ENCODE measurements at places on chromosomes 1 and 21.

GRCh38 chr1:188089015-188089414 lies 1260.3 kb downstream of the PLA2G4A start:
- DNase-seq, result no peak

- DNase-seq, result no peak
Observed at GRCh38 chr1:168137515-168137821, 738 bp upstream of the GPR161 start.

DNA sequence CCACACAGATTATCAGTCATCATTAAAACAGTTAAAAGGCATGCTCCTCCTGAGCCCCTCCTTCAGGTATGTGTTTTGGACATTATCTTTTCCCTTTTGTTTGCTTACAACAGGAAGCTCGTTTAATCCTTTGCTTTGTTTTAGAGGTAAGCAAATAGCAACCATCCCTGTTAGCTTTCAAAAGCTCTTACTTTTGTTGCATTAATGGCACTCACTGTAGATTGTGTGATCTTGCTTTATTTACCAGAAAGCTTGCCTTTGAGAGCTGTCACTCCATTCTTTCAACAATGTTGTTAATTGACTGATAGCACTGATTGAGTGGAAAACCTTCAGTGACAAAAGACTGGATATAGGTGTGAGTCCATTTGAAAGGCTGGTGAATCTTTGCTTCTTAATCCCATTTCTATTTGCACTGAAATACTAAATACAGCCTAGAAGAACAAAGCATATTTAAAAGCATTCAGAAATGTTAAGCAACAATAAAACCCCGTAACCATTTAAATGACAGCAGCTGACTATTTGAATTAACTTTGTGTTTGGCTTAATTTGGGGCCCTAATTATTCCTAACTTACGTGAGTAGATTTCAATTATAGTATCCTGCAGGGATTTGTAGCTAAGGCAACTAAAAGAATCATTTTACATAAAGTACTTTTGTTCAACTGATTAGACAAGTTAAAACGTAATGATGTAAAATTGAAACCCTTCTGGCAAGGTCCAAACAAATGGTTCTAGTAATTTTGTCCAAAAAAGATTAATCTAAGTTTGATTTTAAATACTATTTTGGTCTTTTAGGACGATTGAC lies 48.3 kb downstream of the ADGRL2 start:
- no peak for DNase-seq

GRCh38 chr1:15065736-15066135 lies 87.8 kb upstream of the TMEM51 start:
- no peak for DNase-seq

GRCh38 chr1:23875382-23875781 lies 7.3 kb upstream of the FUCA1 start:
- DNase-seq, result no peak

- DNase-seq, result no peak
Observed at GRCh38 chr1:29657816-29658215, 421.5 kb downstream of the PTPRU start.

DNA sequence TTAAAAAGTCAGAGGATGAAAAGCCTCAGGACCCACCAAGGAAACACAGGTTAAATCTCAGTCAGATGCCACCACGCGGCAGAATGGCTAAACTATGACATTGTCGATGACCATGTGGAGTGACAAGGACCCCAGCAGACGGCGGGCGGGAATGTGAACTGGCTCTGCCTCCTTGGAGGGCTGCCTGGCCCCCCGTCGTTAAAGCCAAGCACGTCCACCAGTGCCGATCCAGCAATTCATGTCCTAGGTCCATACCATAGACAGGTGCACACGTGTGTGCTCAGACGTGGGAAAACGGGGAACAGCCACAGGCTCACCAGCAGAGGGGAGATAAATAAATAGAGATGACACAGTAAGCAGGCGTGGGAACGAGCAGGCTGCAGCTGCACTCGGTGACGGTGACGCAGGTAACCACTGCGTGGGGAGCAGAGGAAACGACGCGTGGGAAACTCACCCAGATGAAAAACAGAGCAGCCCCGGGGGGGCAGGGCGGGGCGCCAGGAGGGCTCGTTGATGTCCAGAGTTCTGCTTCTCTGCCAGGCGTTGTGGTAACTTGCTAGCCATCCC lies 28.3 kb upstream of the PCBP3 start:
- no peak for DNase-seq

GRCh38 chr1:239456788-239457187 lies 70.4 kb downstream of the CHRM3 start:
- no peak for DNase-seq

- no peak for DNase-seq
Observed at GRCh38 chr1:160284220-160284781, 632 bp downstream of the PEX19 start.

DNA sequence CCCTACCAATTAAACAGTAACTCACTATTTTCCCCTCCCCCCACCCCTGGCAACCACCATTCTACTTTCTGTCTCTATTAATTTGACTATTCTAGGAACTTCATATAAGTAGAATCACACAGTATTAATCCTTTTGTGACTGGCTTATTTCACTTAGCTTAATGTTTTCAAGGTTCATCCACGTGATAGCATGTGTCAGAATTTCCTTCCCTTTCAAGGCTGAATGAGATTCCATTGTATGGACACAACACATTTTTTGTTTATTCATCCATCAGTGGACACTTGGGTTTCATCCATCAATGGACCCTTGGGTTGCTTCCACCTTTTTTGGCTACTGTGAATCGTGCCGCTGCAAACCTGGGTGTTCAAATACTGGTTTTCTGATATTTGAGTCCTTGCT lies 41.7 kb downstream of the EIF2D start:
- DNase-seq, result no peak

DNA sequence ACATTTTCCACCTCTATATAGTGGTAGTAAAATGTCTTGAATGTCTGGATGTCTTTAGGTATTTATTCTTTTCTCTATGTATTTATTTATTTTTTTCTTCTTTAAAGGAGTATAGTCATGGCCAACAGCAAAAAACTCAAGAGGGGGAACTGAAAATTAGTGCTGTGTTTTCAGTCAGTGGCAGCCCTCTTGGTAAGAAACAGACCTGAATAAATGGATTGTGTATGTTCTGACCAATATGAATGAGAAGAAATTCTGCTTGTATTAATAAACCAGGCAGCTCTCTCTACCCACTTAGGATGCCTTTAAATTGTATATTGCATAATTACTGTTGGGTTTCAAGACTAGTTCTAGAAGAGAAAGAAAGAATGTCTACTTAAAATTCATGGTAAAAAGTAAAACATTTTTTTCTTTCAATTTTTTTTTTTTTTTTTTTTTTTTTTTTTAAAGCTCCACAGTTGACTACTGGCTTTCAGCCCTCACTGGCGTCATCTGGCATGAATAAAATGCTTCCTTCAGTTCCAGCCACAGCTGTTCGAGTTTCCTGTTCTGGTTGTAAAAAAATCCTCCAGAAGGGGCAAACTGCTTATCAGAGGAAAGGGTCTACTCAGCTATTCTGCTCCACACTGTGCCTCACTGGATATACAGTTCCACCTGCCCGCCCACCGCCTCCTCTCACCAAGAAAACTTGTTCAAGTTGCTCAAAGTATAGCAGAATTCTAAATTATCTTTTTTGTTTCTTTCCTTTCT lies 101.6 kb downstream of the ZMYM4 start:
- DNase-seq, result peak; percentile 97

DNA sequence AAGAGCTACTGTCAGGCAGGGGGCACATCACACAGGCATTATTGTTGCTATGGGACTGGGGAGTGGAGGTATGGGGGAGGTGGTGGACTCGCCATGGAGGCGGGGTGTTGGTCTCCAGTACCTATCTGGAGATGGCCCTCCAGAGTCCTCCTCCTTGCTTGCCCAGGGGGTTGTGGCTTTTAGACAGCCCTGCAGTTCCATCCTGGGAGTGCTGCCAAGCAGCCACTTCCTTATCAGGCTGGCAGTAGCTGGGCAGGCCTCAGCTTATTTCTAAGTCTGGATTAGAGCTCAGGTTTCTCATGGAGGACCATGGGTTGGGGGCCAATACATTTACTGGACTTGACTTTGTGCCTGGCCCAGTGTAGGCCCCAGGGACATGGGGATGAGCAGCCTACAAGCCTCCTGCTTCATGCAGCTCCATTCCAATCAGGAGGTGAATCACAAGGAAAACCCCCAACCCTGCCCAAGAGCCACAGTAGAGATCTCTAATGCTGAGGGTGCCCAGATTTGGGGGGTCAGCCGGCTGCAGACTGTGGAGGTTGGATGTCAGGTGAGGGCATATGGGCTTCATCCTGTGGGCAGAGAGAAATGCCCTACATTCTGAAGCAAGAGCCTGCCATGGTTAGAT lies 210.7 kb upstream of the EDN2 start:
- DNase-seq, result no peak

DNA sequence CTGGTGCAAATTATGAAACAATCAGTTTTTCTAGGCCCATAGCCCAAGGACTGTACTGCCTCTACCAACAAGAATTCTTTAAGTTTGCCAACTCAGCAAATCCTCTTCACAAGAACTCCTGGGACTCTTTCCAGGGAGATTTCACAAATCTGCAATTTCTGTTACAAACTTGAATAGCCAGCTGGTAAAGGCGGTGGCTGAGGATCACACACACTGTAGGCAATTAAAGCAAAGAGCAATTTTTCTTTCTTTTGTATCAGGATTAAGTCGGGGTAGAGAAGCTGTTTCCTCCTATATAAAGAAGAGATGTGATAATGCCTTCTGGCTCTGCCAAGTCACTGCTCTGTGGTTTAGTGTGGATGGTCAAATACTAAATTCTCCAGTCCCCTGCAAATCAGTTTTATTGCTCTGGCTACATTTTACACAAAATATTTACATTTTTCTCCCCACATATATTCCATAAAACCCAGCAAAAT lies 1.7 kb downstream of the ALDH9A1 start:
- peak; percentile 90 for DNase-seq

DNA sequence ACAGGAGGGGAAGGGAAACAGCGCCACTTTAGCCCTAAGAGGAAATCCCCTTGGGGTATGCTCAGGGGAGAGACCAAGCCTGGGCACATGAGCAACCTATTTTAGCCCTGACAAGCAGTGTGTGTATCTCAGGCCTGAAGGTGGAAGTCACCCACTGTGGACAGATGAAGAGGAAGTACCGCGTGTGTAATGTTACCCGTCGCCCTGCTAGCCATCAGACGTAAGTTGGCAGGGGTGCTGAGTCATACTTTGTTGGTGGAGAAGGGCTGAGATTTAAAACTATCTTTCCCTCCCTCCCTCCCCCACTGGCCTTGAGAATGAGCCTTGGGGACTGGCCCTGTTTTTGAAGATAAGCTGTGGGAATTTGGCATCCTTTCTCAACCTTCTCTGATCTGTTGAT lies 11.2 kb downstream of the AGO1 start:
- no peak for DNase-seq

DNA sequence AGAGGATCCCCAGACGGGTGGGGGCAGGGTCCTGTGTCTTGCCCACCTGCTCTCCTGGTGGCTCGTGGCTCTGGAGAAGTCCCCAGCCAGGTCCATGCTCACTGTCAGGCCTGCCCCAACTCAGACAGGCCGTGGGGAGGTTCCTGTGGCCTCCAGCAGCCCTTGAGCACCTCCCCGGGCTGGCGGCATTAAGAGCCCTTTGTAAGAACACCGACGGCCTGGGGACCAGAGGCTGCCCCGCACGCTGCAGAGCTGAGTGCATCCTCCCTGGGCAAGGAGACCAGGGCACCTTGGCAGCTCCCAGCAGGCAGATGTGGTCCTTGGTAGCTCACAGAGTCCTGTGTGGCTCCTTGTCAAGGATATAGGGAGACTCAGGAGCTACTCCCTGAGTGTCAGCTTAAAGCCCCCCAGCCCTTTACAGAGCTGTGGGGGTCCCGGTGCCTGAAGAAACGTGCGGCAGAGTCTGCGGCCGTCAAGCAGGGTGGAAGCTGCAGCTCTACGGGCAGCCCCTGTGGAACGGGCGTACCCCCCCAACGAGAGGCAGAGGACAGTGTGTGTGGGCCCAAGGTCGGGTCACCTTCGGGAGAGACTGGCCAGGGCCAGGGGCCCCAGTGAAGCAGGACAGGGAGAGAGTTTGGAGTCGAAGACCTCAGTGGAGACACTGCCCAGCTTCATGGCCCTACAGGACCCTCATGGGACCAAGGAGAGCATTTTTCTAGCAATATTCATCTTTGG lies 118.6 kb downstream of the PRDM16 start:
- no peak for DNase-seq

- no peak for DNase-seq
Observed at GRCh38 chr1:112793631-112794565, 78.8 kb upstream of the PPM1J start.

GRCh38 chr1:23193391-23194118 lies 23.7 kb downstream of the HTR1D start:
- no peak for DNase-seq

GRCh38 chr1:155003227-155003765 lies 694 bp downstream of the ZBTB7B start:
- DNase-seq, result no peak

- DNase-seq, result no peak
Observed at GRCh38 chr21:33133892-33134291, 64.0 kb downstream of the OLIG1 start.

DNA sequence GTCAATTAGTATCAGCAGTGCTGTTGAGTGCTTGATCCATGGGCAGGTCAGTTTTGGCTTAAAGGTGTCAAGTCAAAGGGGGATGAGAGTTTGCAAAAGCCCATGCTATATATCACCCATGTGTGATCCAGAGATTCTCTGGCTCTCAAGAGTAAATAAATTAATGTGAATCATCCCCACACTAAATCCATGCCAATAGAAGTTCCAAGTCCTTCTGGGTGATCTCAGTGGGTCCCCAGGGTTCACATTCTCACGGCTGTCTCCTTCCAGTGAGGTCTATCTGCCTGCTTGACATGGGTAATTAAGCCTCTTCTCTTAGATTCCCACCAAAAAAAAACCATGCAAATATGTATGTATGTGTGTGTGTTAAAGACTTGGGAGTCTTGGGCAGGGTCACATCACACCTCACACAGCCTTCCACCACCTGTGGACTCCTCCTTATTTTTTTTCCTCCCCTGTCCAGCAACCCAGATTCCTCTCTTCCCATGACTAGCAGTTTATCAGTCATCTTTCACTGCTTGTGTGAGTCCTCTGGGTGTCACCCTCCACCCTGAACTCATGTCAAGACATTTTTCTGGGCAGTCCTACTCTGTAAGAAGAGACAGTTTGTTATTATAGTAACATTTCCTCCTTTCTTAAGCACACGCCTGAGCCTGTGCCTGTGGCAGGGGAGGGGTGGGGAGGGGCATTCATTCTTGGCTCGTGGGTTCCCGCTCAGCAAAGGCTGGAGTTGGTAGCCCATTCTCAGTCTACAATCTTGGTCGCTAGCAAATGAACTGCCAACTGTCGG lies 14.3 kb upstream of the S100A11 start:
- DNase-seq, result no peak

DNA sequence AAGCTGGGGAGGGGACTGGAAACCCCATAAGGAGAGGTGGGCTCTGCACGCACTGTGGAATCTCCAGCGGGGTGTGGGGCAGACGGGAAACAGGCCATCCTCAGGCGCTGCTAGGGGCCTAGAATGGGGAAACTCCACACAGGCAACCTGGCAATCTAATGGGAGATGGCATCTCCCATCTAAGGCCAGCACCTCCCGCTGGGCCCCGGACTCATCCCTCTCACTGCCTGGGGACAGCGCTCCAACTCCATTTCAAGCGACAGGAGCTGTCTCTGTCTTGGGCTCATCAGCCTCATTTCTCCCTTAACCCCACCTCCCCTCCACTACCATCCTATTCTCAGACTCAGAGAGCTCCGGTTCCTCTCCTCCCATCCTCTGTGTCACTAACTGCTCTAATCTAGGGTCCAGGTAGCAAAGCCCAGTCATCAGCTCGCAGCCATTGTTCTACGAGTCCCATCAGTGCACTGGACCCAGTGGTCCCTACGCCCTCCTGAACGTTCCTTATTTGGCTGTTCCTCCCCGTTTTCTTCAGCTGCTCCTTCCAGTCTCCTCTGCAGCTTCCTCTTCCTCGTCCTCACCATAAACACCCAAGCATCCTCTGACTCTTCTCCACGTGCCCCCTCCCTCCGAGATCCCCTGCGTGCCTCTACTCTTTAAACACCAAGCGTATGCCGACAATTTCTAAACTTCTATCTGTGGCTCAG lies 93.4 kb upstream of the CASZ1 start:
- no peak for DNase-seq

All from SK-N-MC (cell line).